ENCODE measurements at places on chromosomes 11 and 22.

GRCh38 chr11:109993786-109994185 lies 99.4 kb upstream of the ZC3H12C start:
- DNase-seq = no peak

GRCh38 chr11:72760539-72761405 lies 8.6 kb upstream of the ARAP1 start:
- DNase-seq = no peak

- no peak for DNase-seq
Observed at GRCh38 chr22:17957204-17957603, 67.2 kb downstream of the MICAL3 start.

DNA sequence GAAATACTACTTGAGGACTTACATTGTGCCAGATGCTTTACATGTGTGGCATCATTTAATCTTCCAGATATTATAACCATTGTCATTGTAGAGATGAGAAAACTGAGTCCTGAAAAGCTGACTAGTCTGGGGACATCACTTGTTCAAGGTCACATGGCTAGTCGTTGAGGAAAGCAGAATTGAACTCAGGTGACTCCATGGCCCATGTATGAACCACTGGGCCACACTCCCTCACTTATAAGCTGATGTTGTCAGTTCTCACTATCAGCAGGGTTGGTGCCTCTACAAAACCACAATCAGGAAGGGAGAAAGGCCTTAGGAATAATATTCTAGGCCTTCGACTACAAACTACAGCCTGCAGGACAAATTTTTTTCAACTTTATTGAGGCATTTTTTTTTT lies 26.1 kb upstream of the ADA2 start:
- DNase-seq = no peak

DNA sequence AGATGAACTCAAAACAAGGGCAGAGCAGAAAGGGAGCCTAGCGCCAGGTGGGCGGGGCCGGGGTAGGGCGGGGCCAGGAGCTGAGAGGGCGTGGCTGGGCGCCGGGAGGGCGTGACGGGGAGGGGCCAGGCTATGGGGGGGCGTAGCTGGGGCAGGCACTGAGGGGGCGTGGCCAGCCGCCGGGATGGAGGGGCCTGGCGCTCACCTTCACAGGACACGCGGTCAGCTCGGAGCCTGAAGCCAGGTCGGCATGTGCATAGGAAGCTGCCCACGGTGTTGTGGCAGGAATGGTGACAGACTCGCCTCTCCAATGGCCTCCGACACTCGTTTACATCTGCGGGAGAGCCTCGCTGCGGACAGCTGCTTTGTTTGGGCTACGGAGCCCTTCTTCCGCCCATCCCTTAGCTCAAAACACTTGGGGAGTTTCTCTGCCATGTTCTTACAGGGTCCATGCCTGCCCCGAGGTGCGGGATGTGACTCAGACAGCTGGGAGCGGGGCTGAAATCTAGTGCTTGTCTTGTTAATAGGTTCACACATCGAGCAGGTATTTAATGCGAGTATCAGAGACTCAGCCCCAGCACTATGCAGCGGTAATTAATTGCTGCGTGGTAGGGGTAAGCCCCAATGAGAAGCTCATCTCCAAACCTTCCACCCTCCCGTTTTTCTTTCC lies 13.4 kb downstream of the VWCE start:
- DNase-seq = no peak

- DNase-seq = no peak
Observed at GRCh38 chr11:71946144-71946571, 17.3 kb downstream of the RNF121 start.

- DNase-seq = no peak
Observed at GRCh38 chr11:60085909-60086308, 2.6 kb upstream of the MS4A2 start.

DNA sequence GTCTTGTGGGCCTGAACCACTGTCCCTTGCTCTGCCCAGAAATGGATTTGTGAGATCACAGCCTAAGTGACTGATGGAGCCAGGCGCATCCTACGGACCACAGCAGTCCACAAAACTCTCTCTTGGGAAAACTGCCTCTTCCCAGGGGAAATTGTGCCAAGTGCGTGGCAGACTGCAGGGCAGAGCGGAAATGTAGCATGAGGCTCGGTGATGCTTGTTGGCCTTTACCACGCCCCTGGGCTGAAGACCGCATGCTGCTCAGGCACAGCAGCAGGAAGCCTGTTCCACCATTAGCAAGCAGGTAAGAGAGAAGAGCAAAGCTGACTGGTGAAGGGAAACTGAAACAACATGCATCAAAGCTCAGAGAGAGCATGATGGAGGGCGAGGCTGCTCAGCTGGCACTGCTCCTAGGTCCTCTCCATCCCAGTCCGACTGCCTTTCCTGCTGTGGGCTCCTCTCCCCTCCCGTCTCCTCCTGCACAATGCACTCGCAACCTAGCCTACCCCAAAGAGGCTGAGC lies 26.5 kb upstream of the SCARF2 start:
- peak; percentile 45 for DNase-seq

DNA sequence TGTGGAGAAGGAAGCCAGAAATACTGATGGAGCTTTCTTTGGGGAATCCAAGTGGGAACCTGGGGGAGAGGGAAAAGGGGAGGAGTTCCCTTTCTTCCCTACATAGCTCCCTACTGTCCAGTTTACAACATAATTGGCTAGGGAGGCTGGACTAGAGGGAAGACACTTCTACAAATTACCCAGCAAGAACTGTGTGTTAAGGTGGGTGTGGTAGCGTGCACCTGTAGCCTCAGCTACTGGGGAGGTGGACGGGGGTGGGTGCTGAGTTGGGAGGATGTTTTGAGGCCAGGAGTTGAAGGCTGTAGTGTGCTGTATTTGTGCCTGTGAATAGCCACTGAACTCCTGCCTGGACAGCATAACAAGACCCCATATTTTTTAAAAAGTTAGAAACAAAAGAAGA lies 74.0 kb downstream of the NAV2 start:
- DNase-seq = no peak

GRCh38 chr11:79466411-79466810 lies 25.6 kb upstream of the TENM4 start:
- no peak for DNase-seq

DNA sequence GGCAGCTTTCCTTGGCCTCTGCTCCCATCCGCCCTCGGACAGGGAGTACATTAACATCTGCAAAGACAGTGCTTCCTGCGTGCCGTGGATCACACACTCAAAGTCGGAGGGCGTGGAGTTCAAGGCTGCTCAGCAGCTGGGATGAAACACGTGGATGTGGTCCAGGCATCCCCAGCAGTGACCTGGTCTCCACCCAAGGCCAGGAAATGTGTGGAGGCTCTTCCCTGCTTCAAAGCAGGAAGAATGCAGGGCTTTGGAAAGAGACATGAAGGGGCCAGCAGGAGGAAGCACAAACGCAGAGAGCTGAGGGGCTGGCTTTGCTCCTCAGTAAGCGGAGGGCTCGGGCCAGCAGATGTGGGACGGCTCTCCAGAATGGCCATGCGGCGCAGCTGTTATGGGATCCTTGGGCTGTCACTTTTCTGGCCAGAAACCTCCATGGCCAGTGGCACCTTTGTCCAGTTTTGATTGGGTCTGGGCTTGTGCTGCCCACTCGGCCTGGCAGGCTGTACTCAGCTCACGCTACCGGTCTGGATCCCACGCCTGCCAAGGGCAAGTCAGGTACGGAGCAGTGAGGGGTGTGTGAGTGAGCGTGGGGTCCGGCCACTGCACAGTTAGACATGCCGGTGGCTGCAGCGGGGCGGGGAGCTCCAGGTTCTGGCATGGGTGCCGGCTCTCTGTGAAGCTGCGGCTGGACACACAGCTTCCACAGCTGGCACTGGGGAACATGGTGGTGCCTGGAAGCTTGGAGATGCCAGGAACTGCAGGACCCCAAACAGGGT lies 438.0 kb downstream of the TBC1D22A start:
- DNase-seq = no peak

- DNase-seq = no peak
Observed at GRCh38 chr11:67694875-67695555, 20.6 kb upstream of the ALDH3B2 start.

DNA sequence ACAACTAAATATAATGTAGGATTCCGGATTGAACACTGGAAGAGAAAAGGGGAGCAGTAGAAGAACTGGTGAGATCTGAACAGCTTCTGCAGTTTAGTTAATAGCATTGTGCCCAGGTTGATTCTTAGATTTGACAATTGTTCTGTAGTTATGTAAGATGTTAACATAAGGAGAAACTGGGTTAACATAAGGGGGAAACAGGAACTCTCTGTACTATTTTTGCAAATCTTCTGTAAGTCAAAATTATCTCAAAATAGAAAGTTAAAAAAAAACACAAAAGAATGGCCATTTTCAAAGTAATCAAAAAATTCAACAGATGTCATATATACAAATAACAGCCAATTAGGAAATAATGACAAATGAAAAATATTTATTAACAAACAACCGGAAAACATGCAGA lies 18.7 kb upstream of the LRP5 start:
- no peak for DNase-seq

DNA sequence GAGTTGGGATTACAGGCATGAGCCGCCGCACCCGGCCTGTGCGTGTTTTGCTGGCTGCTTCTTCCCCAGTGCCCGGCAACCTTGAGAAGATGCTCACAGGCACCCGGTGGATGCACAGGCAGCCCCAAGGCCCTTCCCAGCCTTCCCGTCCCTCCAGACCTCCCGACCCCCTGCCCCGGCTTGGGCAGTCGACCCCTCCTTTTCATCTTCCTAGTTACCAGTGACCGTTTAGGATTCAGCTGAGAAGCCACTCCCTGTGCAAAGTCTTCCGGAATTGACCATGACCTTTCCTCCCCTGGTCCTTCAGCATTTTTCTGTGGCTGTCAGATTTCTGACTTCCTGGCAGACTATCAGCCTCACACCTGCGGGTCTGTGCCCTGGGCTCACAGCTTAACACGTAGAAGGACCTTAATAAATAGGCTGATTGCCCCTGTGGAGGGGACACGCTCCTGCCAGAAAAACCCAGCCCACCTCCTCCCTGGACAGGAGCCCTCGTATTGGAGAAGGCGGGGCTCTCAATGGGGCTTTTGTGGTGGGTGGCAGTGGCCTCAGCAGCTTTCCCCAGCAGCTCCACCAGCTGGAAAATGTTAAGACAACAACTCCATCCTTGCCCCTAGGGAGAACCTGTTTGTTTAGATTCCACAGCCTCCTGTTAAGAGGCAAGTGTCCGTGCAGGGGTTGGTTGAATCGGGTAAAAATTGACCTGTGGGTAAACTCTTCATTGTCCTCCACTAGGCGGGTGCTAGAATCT lies 10.4 kb upstream of the ANO1 start:
- no peak for DNase-seq

DNA sequence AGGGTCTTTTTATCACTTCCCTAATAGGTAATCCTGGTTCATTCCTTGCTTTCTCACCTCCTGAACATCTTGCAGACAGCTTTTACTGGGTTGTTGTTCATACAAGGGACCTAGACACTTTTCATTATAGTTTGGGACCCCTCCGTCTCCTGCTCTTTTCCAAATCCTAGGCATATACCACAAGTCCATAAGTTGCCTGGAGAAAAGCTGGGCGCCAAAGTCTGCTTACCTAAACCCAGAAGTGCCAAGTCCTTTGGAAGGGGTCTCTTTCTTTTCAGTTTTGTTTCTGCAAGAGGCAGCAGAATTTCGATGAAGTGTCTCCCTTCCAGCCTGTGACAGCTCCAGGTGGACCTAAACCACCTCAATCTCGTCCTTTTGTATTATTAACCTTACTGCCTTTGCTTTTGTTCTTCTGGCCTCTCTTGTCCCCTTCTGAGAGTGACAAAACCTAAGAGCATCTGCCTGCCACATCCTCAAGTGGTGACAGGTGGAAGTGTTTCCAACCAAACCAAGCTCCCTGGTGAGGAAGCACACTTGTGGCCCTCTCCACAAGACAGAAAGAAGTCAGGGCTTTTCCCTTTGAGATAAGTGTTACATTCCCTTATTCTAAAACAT lies 19.5 kb upstream of the P2RY6 start:
- DNase-seq = no peak

DNA sequence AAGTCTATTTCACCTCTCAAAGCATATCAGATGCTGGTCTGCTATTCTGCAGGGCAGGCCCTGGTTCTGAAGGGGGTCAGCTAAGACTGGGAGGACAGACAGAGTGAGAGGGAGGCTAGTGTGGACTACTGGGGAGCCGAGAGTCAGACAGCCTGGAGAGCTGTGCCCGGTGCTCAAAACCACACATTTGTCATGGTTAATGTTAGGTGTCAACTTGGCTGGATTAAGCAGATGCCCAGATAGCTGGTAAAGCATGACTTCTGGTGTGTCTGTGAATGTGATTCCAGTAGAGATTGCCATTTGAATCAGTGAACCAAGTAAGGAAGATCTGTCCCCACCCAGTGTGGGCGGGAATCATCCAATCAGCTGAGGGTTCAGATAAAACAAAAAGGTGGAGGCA lies 102.6 kb downstream of the SNX19 start:
- no peak for DNase-seq

DNA sequence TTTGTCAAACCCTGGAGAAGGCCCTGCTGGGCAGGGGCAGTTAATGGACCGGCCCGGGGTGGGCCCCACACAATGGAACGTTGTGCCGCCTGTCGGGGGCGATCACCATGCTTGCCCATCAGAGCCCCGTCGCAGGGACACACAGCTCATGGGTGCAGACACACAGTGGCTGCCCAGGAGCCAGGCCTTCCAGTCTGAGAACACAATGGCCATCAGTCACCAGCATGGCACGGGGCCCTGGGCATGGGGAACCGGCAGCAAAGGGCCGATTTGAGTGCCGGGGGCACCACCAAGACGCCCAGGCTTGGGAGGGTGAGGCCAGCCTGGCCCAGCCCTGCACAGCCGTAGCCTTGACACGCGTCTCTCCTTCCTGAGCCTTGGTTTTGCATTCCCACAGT lies 7.1 kb downstream of the LINC01488 start:
- DNase-seq = no peak

- DNase-seq = no peak
Observed at GRCh38 chr11:117328375-117329010, 839 bp downstream of the CEP164 start.

- DNase-seq = no peak
Observed at GRCh38 chr11:77381729-77382665, 80.5 kb upstream of the GDPD4 start.

GRCh38 chr11:84558085-84558905 lies 1068.8 kb downstream of the DLG2 start:
- no peak for DNase-seq

DNA sequence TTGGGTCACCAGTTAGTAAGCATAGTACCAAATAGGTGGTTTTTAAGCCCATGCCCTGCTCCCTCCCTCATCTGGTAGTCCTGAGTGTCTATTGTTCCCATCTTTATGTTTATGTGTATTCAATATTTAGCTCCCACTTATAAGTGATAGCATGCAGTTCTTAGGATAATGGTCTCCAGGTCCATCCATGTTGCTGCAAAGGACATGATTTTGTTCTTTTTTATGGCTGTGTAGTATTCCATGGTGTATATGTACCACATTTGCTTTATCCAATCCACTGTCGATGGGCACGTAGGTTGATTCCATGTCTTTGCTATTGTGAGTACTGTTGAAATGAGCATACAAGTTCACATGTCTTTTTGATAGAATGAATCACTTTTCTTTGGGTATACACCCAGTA lies 18.2 kb upstream of the SYTL2 start:
- no peak for DNase-seq
